HL-60 (cell line): ENCODE measurements at places on chromosomes 11 and 22.
A peak's percentile ranks its signal among the peaks of the same experiment; 100 is the strongest.

GRCh38 chr11:103067118-103067517 is 24.8 kb downstream of the DCUN1D5 start:
- peak; percentile 10 for DNase-seq

DNA sequence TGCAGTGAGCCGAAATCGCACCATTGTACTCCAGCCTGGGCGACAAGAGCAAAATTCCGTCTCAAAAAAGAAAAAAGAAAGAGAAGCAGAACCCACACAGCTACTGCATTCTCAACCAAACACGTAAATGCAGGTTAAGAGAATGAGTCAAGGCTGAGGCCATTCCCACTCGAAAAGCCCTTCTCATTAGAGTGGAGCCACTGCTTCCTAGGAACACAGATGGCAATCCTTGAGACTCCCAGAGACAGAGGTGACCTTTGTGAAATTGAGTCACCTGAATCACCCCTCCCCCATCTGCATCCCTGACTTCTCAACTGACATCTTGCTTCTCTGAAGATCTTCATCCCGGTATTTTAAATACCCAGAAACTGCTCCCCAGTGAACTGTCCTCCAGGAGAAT is 8.2 kb downstream of the PACSIN2 start:
- DNase-seq: no peak

DNA sequence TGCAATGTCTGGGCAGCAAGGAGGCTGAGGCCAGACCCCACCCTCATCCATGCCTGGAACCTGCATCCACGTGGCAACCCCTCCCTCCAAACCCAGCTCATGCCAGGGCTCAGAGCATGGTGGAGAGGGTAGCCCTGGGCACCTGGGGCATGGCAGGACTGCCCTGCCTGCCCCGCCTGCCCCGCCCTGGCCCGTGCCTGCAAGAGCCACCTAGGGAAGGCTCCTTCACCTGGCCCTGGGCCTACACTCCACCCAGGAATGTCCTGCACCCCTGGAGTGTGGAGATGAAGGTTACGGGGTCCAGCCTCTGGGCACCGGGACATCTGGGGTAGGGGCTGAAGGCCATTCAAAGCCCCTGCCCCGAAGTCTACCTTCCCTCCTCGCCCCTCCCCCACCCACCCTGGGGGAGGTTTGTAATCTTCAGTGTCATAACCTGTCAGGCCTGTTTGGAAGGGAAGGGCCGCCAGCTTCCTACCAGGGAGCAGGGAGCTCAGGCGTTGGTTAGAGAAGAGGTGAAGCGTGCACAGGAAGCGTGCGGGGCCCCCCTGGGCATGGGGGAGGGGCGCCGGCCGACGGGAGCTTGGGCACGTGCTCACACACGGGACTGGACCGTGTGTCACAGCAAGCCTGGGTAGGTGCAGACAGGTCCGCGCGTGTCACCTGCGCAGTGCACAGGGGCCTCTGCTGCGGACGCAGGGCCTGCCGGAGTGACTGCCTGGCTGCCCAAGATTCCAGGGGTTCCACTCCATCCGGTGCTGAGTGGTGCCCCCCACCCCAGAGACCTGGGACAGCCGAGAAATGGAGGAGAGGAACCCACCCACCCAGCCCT is 30.7 kb upstream of the TH start:
- no peak for DNase-seq

- DNase-seq: no peak
Observed at GRCh38 chr11:98090861-98091505, 929.8 kb upstream of the CNTN5 start.

GRCh38 chr11:108897071-108897481 is 232.2 kb downstream of the DDX10 start:
- no peak for DNase-seq
